ENCODE measurements at places on chromosomes 7 and 10.
A peak's percentile ranks its signal among the peaks of the same experiment; 100 is the strongest.

DNA sequence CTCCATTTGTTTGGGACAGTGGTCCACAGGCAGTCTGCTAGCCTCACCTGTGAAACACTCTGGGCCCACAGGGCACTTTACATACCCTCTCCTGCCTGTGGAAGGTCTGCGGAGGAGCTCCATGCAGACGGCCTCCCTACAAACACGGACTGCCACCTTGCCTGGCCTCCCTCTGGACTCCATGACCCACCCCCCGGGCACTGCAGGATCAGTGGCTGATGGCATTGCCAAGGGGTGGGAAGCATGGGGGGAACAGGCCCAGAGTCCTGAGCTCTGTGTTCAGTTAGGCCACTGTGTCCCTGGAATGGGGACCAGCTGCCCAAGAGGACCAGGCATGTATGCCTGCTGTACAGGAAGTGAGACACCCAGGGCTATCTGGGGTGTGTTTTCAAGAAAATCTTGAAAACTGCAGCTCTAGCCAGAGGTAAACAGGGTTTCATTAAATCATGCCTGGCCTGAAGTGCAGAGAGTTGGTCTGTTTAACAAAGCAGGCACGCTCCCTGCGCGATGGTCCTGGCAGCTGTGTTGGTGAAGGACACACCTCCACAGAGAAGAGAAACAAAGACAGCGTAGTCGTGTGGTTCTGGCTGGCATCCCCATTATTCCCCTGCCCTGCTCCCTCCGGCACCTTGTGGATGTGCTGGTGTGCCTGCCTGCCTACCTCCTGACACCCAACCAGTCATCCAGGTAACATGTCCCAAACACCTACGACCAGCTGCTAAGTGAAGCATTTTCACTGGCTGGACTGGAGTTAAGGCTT is 470.8 kb upstream of the ZMIZ1 start:
- no peak for DNase-seq

DNA sequence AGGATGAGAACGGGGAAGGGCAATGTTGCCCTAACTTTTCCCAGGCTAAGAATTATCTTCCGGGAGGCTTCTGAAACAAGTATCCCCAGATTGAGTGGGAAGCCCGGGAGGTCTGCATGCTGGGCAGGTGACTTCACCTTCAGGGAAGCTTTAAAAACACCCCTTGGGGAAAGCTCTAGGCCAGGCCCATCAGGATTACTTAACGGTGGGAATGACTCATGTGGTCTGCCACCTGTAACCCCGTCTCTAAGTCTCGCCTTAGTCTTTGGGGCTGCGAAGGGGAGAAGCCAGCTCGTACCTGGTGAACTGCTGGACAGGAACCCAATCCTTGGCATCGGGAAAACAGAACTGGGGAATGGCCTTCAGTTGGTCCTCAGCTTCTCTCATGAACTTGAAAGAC is 80.1 kb upstream of the MKRN1 start:
- no peak for DNase-seq

GRCh38 chr10:28366994-28367393 is 64.1 kb upstream of the MPP7 start:
- DNase-seq = no peak

DNA sequence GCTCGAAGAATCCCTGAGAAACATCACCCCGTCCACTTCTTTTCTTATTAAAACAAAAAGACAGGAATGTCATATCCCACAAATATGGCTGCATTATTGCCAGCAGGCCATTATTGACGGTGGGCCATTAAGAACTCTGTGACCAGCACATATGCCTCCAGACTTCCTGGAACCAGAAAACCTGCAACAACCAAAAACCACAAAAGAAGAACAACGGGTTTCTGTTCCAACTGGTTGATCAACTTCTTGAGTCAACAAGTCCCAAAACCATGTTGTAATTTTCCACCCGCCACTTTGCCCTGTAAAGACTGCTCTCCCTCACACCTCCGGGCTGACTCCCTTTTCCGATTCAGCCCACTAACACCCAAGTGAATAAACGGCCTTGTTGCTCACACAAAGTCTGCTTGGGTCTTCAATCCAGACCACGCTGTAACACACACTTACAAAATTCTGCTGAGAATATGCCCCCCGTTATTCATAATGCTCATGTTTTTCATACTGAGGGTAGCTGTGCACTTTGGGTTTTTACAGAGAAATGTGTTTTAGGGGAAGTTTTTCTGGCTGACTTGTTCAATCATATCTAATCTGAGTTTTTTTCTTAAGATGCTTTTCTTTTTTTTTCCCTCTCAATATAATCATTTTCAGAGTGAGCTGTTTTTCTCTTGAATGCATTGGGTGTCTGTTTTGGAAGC is 20.7 kb downstream of the ZNF107 start:
- peak; percentile 96 for DNase-seq

DNA sequence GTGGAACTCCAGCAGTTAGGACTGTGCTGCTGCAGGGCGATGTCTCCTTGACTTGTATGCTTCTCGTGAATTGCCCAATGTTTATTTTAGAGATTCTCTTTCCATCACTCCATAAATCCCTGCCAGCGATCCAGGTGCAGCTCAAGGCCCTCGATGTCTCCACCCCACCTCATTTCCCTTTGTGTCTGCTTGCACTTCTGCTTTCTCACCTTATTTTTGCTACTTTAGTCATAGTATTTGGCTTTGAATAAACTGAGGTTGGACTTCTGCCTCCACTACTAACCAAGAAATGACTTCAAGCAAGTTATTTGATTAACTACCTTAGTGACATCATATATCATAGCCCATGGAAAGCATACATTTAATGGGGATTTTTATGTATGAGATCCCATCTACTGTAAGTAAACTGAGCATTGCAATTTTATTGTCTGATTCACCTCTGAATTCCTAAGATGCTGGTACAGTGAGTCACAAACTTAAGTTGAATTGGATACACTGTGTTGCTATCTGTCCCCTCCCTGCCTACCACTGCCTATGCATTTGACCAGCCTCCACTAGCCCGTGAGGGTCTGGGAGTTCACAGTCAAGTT is 255.8 kb downstream of the ABCA13 start:
- no peak for DNase-seq

GRCh38 chr10:95408983-95409873 is 118.4 kb upstream of the PDLIM1 start:
- DNase-seq = no peak

- DNase-seq = no peak
These were observed 16.7 kb downstream of the P4HA1 start for GRCh38 chr10:73079779-73080541.

GRCh38 chr7:71112436-71112835 is 19.5 kb upstream of the GALNT17 start:
- no peak for DNase-seq

GRCh38 chr7:137538361-137538762 is 194.8 kb upstream of the PTN start:
- no peak for DNase-seq

- no peak for DNase-seq
These were observed 68.1 kb downstream of the TNS3 start for GRCh38 chr7:47513741-47514241.

GRCh38 chr7:4876586-4876985 is 6.9 kb downstream of the RADIL start:
- DNase-seq = no peak

GRCh38 chr10:107025676-107026075 is 138.8 kb downstream of the SORCS1 start:
- DNase-seq = no peak

DNA sequence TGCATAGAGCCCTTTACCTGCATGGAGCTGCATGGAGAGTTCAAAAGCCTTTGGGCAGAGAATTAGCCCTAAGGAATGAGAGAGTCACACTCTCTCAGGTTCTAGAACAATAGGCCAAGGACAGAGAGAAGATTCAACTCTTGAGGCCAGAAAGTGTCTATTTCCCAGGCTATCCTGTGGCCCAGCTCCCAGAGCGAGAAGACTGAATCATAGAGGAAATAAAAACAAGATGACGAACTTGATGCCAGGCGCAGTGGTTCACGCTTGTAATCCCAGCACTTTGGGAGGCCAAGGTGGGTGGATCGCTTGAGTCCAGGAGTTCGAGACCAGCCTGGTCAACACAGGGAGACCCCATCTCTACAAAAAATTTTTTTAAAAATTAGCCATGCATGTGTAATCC is 18.3 kb upstream of the PODXL start:
- DNase-seq = no peak

DNA sequence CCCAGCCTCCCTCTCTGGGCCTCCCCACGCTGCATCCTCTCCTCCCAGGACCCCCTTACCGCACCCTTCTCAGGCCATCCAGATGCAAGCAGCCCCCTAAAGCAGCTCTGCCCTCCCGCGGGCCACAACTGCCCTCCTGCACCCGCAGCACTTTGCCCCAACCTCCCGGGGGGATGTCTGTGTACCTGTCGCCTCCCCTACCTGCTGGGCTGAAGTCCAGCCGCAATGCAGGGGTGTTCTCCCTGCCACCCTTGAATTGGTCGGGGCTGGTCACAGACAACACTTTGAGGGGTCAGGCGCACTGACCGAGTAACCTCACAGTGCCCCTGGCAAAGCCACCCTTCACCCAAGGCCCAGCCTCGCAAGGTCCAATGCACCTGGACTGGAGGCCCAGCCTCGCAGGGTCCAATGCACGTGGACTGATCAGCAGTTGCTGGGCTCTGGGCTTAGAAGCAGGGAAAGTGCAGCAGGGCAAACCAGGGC is 8.3 kb upstream of the CALML5 start:
- no peak for DNase-seq

DNA sequence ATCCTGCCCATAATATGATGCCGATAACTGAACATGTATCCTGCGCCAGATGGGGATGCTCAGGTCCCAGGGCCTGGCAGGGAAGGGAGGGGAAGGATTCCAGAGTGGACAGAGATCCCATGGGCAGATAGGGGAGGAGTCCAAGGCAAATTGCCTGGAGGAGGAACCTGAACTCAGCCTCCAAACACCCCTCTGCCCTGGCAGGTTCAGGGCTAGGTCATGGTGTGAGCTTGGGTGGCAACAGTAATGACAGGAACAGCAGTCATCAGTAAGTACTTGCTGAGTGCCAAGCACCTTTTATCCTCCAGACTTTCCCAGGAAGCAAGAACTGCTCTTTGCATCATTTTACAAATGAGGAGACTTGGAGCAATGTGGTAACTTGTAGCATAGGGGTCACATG is 3.8 kb upstream of the PALD1 start:
- no peak for DNase-seq

- no peak for DNase-seq
These were observed 6.8 kb upstream of the SNX8 start for GRCh38 chr7:2321020-2321419.

- DNase-seq = peak; percentile 22
These were observed 1.2 kb downstream of the MCU start for GRCh38 chr10:72692994-72693781.

GRCh38 chr10:114259824-114260223 is 20.8 kb downstream of the VWA2 start:
- DNase-seq = no peak

DNA sequence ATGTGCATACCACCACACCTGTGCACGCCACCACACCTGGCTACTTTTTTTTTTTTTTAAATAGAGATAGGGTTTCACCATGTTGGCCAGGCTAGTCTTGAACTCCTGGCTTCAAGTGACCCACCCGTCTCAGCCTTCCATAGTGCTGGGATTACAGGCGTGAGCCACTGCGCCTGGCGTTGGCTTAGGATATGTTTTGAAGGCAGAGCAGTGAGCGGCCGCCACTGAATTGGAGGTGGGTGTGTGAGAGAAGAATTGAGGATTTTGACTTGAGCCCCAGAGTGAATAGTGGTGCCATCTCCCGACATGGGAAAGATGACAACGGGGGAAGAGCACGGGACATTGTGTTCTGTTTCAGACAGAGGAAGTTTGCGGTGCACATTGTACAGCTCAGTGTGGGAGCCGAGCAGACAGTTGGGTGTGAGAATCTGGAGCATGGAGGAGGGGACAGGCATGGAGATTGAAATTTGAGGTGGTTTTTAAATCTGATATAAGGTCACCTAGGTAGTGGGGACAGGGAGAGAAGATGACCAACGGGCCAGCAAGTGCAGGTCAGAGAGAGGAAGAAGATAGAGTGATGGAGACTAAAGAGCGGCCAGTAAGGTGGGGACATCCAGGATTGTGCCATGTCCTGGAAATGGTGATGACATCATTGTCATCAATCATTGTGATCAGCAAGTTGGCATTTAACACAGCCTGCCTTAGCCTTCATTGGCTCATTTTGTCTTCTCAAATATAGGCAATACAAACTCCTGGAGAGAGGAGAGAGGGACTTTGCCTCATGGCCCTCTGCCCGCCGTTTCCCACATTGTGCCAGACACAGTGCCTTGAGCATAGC is 35.8 kb downstream of the VWA2 start:
- no peak for DNase-seq

- DNase-seq = no peak
These were observed 13.7 kb upstream of the USP6NL start for GRCh38 chr10:11625019-11625735.

- DNase-seq = no peak
These were observed 27.7 kb upstream of the VIPR2 start for GRCh38 chr7:159172400-159172799.

DNA sequence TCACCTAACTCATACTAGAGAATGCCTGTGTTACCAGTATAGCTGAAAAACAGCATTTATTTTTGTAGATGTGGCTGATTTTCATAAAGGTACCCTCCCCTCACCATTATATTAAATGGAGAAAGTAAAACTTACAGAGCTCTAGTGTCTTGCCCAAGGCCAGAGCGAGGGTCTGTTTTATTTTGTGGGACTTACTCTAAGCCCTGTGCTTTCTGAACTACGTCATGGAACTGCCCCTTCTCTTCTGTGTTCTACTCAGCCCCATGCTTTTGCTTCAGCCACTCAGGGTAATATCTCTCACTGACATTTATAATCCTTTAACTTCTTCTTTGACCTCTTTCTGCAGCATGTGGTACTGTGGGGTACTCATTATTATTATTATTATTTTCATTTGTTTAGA is 10.3 kb upstream of the ZNF786 start:
- DNase-seq = no peak

GRCh38 chr10:60262647-60263126 is 127.0 kb downstream of the ANK3 start:
- no peak for DNase-seq
